ENCODE measurements at places on chromosomes 12 and 14.

- DNase-seq: no peak
These were observed 240.0 kb downstream of the BMP4 start for GRCh38 chr14:53716578-53716977.

- no peak for DNase-seq
These were observed 1.6 kb downstream of the KMT2D start for GRCh38 chr12:49059045-49059298.

DNA sequence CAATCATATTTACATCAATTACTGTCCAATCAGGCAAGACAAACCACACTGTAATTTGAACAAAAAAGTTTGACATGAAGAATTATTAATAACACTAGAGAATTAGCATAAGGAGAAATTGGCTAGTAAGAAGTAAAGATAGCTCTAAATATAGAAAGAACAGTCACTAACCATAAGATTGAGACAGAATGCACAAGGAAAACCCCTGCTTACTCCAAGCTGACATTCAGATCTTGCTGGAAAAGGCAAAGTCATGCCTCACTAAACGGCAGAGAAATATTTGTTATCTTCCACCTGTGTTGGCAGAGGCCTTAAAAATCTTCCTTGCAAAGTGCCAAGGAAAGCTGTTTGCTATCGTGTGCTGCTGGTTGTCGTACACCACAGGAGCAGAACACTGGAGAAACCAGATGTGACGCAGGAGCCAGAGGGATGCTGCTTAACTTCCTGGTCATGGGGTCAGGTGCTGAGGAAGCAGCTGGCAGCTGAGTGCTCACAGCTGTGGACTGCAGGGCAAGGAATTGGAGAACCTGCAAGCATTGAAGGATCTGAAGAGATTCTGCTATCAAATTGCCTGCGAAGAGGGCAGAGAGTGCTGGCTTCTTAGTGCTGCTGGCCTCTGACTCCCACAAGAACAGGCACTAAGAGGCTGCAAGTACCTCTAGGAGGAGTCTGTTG lies 1323.3 kb downstream of the LRFN5 start:
- DNase-seq: no peak

DNA sequence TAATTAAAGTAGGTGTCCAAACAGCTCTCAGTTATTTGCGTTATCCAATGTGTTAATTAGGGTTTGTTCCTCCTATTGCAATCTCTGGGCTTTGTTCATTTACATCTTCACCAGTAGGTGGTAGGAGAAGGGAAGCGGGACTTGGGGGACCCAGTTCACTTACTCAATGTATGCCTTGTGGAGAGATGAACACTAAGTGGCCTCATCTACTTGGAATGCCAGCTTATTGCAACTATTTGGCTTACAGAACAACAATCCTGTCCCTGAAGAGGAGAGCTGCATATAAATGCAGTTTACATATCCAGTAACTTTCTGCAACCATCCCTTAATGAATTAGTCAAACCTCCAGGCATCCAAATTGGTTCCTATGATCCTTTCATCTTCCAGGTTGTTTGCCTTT lies 417.1 kb upstream of the CCDC196 start:
- no peak for DNase-seq

- no peak for DNase-seq
These were observed 262.6 kb upstream of the SFSWAP start for GRCh38 chr12:131448254-131448795.

Measured in retinal pigment epithelial cell (primary cell).